MV-4-11 (cell line): ENCODE measurements at places on chromosomes 2 and 18.

GRCh38 chr2:10232096-10232815 lies 70.4 kb upstream of the HPCAL1 start:
- no peak for DNase-seq

DNA sequence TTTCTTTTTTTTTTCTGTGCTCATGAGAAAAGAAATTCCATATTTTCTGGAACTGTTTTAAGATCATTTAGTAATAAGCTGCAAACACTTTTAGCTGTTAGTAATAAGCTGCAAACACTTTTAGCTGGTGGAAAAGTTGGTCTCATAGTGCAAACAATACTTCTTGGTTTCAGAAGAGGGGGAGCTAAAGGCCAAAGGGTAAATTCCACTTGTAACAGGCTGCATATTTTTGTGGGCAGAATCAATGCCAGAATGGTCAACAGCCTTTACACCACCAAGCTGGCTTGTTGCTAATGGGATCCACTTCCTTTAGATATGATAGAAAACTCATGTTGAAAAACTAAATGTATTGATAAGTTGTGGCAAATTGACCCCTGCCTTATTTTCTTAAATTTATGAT lies 356.8 kb downstream of the NR4A2 start:
- no peak for DNase-seq

DNA sequence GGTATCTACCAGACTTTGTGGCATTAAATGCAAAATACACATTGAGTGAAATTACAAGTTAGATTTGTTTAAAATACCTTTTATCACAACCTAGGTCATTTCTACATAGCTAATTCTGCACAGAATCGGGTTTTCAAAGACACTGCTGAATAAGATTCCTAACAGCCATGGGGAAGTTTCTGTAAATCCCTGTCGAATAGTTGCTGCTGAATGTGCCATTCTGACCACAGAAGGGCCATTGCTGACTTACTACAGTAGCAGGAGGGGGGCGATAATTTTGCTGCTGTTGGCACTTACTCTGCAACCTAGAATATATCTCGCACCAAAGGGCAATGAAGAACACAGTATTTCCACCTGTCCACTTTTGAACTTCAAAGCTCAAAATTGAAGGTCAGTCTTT lies 232.8 kb downstream of the TCF4 start:
- DNase-seq: no peak

- no peak for DNase-seq
Measured at GRCh38 chr2:100208141-100208770, 65.9 kb upstream of the AFF3 start.

DNA sequence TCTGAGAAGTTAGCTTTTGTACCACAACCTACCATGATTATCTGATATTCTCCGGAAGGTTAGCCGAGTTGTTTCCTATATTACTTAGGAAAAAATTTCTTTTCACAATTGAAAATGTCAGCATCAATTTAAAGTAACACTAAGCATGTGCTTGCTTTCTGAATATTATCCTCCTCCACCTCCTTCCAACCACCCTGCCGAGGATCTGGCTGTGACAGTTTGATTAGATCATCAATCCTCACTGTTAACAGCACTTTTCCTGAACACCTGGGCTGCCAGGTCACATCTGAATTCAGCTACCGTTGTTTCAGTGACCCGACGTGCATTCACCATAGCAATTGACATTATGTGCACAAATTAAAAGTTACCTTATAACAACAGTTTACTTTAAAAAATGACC lies 207.0 kb downstream of the ZNF407 start:
- DNase-seq: no peak

- DNase-seq: no peak
Measured at GRCh38 chr2:191899410-191899809, 52.5 kb upstream of the CAVIN2 start.

- no peak for DNase-seq
Measured at GRCh38 chr18:60804415-60804814, 431.8 kb upstream of the MC4R start.

- no peak for DNase-seq
Measured at GRCh38 chr2:168555283-168555682, 99.2 kb downstream of the CERS6 start.

- DNase-seq: no peak
Measured at GRCh38 chr18:49933530-49934128, 120.3 kb upstream of the ACAA2 start.

GRCh38 chr2:105763076-105763475 lies 18.4 kb downstream of the NCK2 start:
- no peak for DNase-seq
